ENCODE measurements at places on chromosomes 1 and 21. TPM values are rescaled to one million over a fixed set of nuclear protein-coding genes. Genes with fewer than 3 reads are reported as not detected.

GRCh38 chr1:202266061-202266765 lies 72.6 kb downstream of the LGR6 start:
- DNase-seq, result no peak

DNA sequence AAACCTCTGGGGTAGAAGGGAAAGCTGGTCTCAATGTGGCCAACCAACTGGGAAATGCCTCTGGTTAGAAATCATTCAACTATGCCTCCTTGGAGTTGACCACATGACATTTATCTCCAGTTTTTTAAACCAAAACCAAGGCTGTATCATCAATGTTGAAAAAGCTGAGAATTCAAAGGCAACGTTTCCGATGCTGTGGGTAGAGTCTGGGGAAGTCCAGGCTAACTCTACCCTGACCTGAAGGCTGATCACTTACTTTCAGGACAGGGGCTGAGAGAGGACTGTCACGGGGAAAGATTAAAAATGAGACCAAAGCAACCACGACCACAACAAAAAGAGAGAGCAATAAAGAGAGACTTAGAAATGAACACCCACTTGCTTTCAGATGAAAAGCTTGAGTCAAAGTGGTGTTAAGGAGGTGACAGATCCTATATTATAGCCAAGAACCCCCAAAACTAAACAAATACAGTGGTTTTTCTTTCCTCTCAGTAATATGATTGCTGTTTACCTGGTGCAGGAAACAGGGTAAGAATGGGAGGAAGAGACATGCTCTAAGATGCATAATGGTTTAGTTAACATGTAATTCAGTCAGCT lies 90.8 kb upstream of the TNFSF4 start:
- DNase-seq, result peak; percentile 68

DNA sequence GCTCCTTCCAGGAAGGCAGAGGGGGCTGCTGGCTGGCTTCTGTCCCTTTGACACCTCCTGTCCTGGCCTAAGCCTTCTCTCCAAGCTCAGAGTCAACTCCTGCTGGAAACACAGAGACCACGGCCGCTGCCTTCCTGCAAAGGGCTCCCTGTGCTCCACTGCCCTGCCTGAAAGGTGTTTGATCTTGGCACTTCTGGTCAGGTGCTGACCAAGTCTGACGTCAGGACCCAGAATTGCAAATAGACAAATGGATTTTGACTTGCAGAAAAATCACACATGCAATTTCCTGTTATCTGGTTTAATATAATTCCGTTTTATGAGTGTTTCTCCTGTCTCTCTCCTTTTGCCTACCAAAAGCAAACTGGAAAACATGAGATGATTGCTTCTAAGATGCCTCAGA lies 86.5 kb upstream of the HMGB4 start:
- DNase-seq, result no peak

- DNase-seq, result no peak
Observed at GRCh38 chr1:22643381-22643780, at the start of gene C1QC. TSS of gene C1QC (plus strand) at chr1:22643633. CDS start at chr1:22644024, 391 bp downstream.

DNA sequence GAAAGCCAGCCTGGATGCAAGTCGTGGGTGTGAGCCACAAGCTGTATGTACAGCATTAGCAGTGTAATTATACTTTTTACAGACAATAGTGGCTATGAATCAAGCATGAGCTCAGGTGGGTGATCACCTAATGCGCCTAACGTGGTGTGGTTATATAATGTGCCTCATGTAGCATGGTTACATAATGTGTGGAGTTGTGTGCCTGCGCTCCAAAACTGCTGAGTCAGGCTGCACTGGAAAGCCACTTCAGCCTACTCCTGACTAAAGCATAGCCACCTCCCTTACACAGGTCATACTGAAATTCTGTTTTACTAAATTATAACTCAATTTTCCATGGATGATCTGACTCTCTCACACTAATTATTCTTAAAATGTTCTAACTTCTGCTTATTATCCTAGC lies 69.8 kb downstream of the KCNT2 start:
- DNase-seq, result no peak

The KPNA6 gene
- total RNA-seq, result 87.6 TPM

The PTTG1IP gene
- total RNA-seq, result 46.5 TPM

The PFKL gene
- total RNA-seq, result 157 TPM

The GOLT1A gene
- not detected for total RNA-seq

The TXLNA gene
- 106 TPM for total RNA-seq

The EIF3I gene
- total RNA-seq, result 304 TPM

The MAN1C1 gene
- total RNA-seq, result 2.9 TPM

All from activated CD4-positive, alpha-beta T cell treated with anti-CD3 and anti-CD28 coated beads, Interleukin-2, amount 10 ng/mL, durations not matched to agents 24 days and 14 days (primary cell).